ENCODE measurements at places on chromosomes 5 and 9. TPM values are rescaled to one million over a fixed set of nuclear protein-coding genes. Genes with fewer than 3 reads are reported as not detected.

ELAVL2 gene
- total RNA-seq: not detected

TRIM23 gene
- 17.9 TPM for total RNA-seq

PCDHGB7 gene
- 0.10 TPM for total RNA-seq

GRCh38 chr9:127112735-127113161 lies 9.7 kb downstream of the ANGPTL2 start:
- DNase-seq: peak; percentile 52

DNA sequence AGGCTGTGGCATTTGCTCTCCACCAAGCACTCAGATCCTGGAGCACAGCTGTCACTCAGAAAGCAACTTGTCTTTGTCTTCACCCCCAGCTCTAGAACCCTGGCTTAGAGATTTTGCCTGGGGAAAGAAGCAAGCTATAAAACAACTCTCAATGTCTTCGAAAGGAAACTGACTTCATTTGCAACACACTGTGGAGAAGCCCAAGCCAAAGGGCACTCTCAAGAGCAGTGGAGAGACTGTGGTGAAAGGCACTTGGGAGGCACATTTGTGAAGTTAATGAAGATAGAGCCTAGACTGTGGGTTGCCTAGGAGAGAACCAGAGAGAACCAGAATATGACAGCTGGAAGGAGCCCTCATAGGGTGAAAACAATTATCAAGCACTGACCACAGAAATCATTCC lies 103.4 kb downstream of the CFAP95 start:
- DNase-seq: no peak

DNA sequence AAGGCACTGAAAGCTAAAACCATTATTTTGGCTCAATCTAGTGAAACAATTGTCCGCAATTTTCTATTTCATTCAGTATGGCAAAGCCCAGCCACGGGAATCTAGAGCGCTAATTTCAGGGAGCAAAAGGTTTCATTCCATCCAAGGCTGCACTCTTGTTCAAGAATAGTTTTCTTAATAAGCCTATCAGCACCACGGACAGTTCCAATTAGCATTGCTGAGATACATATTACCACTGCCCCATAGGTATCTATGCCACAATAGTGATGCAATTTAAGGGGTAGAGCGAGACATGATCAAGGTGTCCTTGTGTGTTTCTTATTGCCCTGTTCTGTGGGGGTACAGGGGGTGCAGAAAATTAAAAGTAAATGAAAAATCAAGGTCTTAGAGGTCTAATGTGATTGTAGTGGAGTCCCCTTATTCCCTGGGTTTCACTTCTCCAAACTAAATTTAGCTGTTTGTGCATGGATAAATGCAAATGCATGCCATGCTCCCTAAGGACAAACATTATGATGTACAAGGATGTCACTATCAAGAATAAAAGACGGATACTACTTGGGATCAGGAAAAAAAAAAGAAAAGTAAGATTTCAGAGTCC lies 45.5 kb downstream of the SPOCK1 start:
- DNase-seq: no peak

DNA sequence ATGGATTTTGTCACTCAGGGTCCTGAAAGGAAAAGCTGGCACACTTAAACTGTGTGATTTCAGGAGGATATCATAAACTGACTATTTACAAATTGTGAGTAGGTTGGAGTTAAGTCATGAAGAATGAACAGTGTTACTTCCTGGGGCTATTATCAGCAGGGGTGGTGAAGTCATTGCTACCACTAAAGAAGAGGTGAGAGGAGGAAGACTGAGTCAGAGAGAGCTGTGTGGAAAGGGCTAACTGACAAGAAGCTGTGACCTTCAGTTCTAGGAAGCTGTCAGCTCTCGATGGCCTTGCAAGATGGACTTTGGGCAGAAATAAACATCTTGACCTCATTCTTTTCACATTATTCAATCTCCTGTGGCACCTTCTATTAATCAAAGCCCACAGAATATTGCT lies 72.3 kb upstream of the STARD4 start:
- DNase-seq: peak; percentile 72

DNA sequence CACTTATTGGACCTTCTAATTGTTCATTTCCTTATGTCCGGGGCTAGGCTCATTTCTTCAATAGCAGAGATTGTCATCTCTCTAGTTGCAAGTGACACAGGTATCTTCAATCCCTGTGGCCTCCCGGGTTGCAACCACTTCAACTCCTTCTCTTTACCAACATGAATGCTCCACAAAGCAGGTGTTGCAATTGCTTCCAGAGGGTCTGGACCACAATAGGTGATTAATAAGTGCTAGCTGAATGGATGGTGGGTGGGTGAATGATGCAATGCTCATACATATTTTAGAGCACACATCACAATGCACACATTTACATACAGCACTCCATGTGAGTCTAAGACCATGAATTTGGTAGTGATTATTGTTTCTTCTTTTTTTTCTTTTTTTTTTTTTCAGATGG lies 2.6 kb downstream of the CEMIP2 start:
- no peak for DNase-seq

Measured in MG63 (cell line).